ENCODE measurements at places on chromosomes 16 and 17. TPM values are rescaled to one million over a fixed set of nuclear protein-coding genes. Genes with fewer than 3 reads are reported as not detected.

GRCh38 chr16:3964686-3965290 lies 84.3 kb upstream of the CREBBP start:
- no peak for DNase-seq

DNA sequence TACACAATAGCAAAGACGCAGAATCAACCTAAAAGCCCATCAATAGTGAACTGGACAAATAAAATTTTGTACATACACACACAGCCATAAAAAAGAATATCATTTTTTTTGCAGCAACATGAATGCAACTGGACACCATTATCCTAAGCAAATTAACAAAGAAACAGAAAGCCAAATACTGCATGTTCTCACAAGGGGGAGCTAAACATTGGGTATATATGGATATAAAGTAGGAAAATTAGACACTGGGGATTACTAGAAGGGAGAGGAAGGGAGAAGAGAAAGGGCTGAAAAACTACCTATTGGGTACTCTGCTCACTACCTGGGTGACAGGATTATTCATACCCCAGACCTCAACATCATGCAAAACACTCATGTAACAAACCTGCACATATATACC lies 28.2 kb downstream of the ADAMTS18 start:
- no peak for DNase-seq

GRCh38 chr17:66725956-66726355 lies 109.0 kb upstream of the CACNG5 start:
- DNase-seq: no peak

DNA sequence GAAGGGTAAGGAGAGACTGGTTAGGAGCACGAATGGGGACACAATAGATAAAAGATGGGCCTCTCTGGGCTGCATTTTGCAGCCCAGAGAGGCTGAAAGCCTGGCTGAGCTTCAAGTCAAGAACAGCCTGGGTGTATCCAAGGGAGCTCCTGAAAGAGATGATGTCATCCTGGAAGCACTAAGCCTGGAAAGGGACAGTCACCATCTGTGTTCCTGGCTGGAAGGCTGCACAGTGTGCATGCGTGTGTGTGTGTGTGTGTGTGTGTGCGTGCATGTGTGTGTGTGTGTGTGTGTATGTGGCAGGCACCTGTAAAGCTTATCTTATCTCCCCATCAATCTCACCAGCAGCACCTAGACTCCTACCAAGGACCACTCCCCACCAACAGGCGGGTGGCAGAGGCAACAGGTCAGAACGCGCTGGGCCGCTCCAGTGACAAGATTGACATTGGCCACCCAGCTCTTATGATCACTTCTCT lies 44.1 kb downstream of the COG7 start:
- peak; percentile 92 for DNase-seq

DNA sequence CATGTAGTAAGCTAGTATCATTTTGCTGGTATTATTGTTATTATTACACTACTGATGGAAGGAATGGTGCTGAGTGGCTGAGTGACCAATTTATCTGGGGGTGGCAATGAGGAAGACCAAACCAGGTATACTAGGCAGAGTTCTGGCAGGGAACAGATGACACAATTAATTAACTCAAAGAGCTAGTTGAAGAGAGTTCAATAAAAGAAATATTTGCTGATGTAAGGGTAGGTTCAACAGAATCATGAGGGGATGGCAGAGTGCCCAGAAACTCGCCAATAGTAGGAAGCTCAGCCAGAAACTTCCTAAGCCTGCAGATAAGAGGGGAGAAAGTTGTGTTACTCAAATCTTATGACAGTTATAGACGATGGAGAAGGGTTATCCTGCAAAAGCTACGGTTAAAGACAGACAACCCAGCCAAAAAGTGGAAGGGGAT lies 352.5 kb downstream of the KCNJ2 start:
- DNase-seq: no peak

GRCh38 chr17:57979076-57979475 lies 9.0 kb downstream of the VEZF1 start:
- DNase-seq: no peak

DNA sequence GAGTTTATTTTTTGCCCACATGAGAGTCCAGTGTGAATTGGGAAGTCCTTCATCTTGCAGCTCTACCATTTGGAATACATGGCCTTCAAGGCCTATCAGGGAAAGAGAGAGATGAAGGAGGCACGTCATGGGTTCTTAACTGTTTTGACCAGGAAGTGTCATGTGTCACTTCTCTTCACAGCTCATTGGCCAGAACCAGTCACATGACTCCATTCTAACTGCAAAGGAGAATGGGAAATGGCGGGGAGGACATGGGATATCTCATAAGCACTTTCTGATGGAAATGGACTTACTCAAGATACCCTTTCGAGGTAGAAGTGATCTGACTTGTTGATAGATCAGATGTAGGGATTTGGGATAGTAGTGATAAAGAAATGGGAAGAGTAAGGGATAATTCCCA lies 57.9 kb upstream of the CES5A start:
- DNase-seq: no peak

DNA sequence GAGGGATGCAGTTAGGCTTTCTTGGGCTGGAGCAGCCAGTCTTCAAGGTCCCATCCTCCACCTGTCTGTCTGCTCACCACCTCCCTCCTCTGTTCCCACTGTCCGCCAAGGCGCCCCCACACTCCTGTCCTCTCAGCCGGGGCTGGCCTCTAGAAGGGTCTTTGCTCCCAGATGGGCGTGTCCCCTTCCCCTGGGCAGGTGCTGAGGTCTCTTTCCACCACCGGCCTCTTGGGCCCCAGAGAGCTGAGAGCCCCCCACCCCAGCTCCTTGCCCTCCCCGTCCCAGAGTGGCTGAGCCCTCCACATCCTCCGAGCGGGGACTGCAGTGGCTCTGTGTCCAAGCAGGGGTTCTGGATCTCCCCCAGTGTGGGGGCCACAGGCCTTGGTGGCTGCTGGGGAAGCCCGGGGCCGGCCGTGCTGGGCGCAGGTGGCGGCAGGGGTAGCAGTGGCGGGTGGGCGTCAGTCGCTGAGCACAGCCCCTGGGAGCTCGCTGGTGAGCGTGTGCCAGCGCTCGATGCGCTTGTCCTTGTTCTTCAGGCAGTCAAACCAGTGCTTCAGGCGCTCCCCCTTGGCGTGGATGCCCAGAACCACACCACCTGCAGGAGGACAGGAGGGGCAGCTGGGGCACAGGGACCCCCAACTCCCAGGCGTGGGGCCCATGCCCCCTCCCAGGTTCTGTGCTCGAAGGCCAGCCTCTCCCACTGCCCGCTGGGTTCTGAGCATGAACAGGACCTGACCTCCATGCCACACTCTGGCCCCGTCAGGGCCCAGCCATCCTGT lies 9.8 kb downstream of the SCGB1C2 start:
- DNase-seq: no peak

DNA sequence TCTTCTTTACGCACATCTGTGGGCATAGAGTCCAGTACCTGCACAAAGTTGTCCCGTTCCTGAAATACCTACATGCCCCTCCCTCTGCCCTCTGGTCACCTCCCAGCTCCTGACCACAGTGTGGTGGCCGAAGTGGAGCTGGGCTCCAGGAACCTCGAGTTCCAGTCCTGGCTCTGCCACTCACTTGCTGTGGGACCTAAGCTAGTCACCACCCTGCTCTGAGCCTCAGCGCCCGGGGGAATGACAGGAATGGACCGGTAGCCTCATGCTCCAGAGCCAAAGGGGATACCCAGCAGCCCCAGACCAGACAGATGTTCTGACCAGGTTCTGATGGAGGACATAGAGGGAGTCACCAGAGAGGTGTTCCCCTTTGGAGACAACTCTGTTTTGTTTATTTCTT lies 26.7 kb upstream of the ITGA3 start:
- DNase-seq: no peak

DNA sequence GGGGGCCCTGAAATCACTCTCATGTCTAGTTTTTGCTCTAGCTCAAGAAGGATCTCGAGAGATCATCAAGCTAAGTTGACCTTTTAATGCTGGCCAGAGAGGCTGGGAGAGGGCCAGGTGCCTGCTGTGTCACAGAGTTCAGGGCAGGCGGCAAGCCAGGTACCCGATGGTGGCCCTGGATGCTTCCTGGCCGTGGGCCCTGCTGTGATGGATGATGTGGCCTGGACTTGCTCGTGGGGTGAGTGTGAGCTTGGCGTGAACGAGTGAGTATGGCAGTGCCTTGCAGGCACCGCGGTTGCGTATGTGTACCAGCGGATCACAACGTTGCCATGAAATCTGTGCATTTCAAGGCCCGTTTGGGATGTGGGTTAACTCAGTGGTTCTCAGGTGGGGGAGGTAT lies 7.4 kb downstream of the IRF8 start:
- no peak for DNase-seq

GRCh38 chr16:87740909-87741424 lies 24.8 kb downstream of the KLHDC4 start:
- DNase-seq: no peak

DNA sequence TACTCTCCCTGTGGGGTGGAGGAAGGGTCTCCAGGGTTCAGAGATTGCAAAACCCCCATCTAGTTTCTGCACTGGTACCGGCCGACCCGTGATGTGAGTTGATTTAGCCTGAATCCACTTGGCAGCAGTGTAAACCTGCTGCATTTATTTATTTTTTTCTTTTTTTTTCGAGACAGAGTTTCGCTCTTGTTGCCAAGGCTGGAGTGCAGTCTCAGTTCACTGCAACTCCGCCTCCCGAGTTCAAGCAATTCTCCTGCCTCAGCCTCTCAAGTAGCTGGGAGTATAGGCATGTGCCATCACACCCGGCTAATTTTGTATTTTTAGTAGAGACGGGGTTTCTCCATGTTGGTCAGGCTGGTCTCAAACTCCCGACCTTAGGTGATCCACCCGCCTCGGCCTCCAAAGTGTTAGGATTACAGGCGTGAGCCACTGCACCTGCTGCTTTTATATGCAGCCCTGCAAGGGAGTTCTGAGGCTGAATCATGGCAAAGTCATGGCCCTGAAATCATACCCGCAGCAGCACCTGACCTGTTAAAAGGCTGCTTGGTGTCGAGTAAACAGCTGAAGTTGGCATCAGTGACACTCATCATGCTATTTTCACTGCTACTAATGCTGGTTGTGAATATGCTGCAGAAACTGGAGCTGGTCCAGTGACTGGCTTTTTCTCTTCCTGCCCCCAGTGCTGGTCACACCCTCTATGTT lies 21.4 kb downstream of the DEXI start:
- DNase-seq: no peak

DNA sequence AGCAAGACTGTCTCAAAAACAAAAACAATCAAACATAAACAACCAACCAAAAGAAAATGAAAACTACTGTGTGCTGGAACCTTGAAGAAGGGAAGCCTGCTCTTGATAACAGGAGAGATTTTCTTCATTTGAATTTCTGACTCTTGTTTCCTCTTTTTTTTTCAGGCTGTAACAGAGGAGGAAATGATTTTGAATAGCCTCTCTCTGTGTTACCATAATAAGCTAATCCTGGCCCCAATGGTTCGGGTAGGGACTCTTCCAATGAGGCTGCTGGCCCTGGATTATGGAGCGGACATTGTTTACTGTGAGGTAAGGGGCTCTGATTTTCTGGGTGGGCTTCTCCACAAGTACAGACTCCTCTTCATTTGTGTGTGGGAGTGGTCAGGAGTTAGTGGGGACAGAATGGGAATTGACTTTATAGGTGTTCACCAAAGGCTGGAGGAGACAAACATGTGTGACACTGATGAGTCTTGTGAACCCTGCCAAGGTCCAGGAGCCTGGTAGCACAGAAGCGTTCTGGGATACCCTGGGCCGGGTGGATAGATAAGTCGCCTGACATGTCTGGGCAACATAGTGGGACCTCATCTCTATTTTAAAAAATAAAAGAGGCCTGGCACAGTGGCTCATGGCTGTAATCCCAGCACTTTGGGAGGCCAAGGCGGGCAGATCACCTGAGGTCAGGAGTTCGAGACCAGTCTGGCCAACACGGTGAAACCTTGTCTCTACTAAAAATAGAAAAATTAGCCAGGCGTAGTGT lies 14.9 kb downstream of the DUS2 start:
- no peak for DNase-seq

DNA sequence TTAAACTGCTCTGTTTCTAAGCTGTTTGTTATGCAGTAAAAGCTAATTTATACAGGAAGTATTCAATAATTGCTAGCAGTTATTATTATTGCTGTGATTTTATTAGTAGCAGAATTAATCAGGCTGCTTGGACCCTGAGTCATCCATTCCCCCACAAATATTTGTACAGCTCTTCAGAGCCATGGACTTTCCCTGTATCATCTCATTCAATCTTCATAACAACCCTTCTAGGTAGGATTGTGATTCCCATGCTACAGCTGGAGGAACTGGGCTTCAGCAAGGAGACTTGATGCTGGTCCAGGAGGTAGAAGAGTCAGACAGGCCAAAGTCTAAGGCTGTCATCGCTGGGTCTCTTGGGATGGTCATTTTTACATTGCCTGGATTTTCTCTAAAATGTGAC lies 208.3 kb downstream of the C16orf95 start:
- no peak for DNase-seq

GRCh38 chr16:70695331-70696070 lies 9.6 kb upstream of the MTSS2 start:
- no peak for DNase-seq

DNA sequence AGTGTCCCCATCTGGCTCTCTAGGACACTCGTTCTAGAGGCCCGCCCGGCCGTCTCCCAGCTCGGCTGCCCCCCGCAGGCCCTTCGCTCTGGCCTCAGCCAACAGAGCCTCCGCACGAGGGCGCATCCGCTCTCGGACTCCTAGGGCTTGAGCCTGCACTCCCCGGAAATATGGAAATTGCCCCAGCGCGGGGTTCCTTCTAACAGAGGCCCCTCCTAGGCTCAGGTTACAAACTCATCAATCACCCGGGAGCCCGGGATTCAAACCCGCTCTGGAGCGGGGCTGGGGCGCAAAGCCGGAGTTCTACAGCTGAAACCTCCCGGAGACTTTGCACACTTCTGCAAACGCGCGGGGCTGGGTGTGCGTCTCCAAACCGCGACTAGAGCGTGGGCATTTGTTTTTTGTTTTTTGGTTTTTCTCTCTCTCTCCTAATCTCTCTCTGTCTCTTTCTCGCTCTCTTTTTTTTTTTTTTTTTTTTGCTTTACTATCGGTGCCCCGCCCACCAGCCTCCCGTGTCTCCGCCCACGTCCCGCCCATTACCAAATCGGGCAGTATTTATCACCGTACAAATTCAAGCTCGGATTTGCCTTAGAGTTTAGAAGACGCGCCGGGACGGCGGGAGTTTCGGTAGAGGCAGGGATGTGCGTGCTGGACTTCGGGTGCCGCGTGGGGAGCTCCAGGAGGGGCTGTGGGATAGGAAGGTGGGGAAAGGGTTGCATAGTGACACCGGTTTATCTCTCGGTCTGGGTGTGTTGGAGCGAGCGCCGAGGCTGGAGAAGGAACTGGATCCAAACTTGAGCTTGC lies 2.4 kb upstream of the FOXL1 start:
- peak; percentile 25 for DNase-seq

GRCh38 chr16:49499869-49500610 lies 126.4 kb downstream of the C16orf78 start:
- DNase-seq: no peak

GRCh38 chr17:82613283-82614094 lies 34.8 kb downstream of the WDR45B start:
- no peak for DNase-seq

Gene AATK
- 2.8 TPM for total RNA-seq

Gene NHLRC4
- total RNA-seq: 0.59 TPM

Gene PIP4K2B
- total RNA-seq: 27.7 TPM

Gene SLC16A11
- 0.69 TPM for total RNA-seq

Gene ACAP1
- total RNA-seq: 4.7 TPM

Gene CRHR1
- total RNA-seq: 0.39 TPM

Gene C16orf46
- total RNA-seq: 0.69 TPM

Gene SNN
- total RNA-seq: 11.6 TPM

Gene NLE1
- total RNA-seq: 11.3 TPM

Gene IKZF3
- 0.39 TPM for total RNA-seq

Measured in skin of body (tissue), 3 donors.